Mucosa of descending colon (tissue), 3 donors: ENCODE measurements at places on chromosomes 4 and X.

GRCh38 chr4:142044271-142044670 lies 407.9 kb downstream of the IL15 start:
- no peak for DNase-seq

- no peak for DNase-seq
Measured at GRCh38 chr4:162229670-162230069, 65.9 kb upstream of the FSTL5 start.

DNA sequence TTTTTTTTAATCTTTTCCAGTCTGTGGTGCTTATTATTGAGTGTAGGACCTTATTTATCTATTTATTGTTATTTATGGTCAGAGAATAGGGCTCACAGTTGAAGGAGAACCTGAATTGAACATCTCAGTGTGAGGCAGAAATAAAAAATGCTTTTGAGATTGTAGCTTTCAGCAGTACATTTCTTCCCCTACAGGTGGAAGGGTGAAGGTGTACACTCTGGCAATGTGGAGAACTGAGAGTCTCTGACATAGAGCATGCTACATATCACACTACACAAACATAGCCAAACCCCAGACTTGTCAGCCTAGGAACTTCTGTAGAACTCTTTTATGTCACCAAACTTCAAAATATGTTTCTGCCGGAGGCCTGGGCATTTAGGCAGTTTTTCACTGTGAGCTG lies 140.2 kb downstream of the STIM2 start:
- DNase-seq = no peak

- no peak for DNase-seq
Measured at GRCh38 chr4:185307136-185307950, 88.4 kb downstream of the LRP2BP start.

DNA sequence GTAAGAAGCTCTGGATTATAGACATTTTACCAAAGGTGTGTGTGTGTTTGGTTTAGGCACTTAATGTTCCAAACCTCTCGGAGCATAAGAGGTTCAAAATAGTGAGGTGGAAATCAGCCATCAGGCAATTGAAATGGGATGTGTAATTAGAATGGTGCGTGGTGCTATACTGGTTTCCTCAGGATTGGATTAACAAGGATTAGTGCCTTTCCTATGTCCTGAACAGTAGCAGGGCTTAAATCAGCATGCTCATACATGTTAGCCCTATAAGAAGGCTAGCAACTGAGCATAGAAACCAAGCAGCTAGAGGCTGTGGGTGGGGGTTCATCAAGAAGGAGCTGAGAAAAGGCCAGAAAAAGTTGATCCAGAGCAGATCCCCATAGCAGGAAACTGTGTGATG lies 256.8 kb upstream of the CXXC4 start:
- DNase-seq = no peak

DNA sequence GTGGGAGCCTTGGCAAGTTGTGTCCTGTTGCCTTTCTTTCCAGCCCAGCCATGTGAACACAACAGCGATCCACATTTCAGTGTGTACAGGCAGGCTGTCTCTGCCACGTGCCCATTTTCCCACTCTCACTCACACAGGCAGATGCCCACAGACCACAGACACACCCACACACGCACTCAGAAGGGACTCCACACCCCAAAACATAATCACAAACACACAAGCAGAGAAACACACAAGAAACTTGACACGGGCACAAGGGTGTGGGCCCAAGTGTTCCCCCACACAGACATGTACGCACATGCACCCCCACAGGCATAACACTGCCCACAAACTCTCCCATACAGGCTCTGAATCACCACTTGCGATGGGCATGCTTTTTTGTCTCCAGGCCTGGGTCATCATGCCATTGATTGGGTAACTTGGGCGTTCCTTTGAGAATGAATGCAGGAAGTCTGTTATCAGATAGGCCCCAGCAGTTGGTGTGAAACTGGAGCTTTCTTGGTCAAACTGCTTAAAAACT lies 84.3 kb downstream of the NBDY start:
- DNase-seq = no peak

- no peak for DNase-seq
Measured at GRCh38 chr4:145102619-145103018, 4.5 kb downstream of the ABCE1 start.

- DNase-seq = peak; percentile 6
Measured at GRCh38 chrX:425056-425455, 38.3 kb upstream of the PPP2R3B start.
